ENCODE measurements at places on chromosomes 3 and 15.

GRCh38 chr15:100266166-100266565, 75.6 kb downstream of the ADAMTS17 start:
- no peak for DNase-seq

DNA sequence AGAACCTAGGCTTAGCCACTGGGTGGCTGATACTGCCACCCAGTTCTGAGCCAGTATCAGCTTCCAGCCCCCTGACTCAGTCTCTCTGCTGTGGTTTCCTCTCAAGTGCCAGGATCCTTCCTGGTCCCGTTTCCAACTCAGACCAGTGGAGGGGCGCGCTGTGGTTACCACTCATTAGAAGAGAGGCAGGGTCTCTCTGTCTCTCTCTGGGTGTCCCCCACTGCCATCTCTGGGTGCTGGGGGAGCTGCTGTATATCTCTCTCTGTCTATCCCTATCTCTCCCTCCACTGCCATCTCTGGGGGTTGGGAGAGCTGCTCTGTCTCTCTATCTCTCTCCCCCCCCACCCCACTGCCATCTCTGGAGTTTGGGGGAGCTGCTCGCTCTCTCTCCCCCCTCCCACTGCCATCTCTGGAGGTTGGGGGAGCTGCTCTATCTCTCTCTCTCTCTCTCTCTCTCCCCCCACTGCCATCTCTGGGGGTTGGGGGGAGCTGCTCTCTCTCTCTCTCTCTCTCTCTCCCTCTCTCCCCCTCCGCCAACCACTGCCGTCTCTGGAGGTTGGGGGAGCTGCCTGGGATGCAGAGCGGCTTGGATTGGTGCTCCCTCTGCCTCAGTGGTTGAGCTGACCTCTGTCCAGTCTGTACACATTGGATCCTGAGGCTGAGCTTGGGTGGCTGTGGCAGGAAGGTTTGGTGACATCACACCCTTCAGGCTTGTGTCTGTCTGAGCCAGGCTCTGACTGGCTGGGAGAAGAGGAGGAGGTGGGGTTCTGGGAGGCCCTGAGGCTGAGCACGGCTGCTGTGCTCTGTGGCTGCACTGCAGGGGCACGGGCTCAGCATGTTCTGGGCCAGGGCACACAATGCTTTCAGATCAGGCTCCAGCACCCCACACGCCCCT, 98.9 kb downstream of the APBA2 start:
- no peak for DNase-seq

DNA sequence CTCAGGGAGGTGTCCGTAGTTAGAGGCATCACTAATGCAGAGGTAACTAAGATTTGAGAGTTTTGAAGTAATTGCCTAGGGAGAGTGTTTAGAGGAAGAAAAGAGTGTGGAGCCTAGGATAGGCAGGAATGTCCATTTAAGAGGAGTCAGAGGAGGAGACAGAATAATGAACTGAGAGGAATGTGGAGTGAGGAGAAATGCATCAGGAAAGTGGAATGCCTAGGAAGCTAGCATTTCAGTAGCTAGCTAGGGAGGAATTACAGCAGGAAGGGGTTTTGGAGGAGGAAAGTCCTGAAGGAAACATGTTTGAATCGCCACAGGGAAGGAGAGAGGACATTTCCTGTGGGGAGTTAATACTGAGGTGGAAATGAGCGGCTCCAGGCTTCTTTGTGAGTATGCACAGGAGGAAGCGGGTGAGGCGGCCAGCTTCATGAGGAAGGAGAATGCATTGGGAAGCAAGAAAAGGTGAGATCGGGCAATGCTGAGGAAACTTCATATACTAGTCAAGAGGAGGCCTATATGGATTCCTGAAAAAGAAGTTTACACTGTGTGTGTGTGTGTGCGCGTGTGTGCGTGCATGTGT, 154.3 kb downstream of the TMEM108 start:
- no peak for DNase-seq

DNA sequence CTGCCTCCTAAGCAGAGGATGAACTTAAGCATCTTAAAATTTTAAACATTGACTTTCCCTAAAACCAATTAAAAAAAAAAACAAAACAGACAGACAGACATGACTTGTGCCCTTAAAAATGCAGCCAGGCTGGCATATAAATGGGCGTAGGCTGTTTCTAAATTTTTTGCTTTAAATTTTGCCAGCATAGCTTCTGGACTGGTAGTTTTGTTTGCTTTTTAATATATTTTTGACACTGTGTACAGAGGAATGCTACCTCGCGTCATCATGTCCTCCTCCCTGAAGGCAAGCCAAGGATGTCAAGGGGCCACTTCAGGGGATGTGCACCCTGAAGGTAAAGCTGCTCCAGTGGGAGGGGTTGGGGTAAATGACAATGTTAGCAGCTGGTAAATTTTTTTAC, 134.8 kb downstream of the PGPEP1L start:
- no peak for DNase-seq

- DNase-seq: no peak
Observed at GRCh38 chr3:114739627-114740026, 407.5 kb downstream of the ZBTB20 start.

GRCh38 chr15:70525551-70525950, 237.8 kb downstream of the UACA start:
- no peak for DNase-seq

- no peak for DNase-seq
Observed at GRCh38 chr3:108251265-108251664, 29.0 kb upstream of the IFT57 start.

DNA sequence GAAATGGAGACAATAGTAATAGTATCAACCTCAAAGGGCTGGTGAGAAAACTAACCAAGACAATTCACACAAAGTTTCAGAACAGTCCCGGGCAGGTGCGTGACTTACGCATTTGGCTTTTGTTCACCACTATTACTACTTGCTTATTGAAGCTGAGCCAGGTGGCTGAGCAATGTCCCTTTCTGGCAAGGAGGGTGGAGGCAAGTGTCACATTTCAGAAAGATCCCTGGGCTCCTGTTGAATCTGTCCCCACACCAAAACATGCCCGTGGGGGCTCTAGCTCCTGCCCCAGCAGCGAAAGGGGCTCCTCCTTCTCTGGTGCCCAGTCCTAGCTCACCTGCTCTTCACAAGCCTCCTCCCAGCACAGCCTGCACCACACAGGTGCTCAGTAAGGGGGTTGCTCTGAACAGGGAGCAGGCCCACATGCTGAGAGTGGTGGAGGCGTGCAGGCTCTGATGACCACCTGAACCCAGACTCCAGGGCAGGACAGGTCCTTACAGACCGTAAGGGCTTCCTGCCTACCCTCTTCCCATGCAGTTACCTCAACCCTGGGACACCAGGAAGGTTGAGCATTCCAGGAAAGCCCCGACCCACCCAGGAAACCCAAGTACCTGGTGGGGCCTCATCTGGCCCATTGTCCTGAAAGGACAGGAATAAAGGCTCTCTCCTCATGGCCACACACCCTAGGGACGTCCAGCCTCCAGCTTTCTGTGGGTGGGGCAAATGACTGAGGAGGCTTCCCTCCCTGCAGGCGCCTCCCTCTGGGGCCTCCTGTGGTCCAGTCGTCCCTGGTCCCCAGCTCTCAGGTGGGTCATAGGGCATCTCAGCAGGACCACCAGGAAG, 32.6 kb downstream of the SEMA7A start:
- no peak for DNase-seq
